ENCODE measurements at places on chromosomes 11 and 22.

DNA sequence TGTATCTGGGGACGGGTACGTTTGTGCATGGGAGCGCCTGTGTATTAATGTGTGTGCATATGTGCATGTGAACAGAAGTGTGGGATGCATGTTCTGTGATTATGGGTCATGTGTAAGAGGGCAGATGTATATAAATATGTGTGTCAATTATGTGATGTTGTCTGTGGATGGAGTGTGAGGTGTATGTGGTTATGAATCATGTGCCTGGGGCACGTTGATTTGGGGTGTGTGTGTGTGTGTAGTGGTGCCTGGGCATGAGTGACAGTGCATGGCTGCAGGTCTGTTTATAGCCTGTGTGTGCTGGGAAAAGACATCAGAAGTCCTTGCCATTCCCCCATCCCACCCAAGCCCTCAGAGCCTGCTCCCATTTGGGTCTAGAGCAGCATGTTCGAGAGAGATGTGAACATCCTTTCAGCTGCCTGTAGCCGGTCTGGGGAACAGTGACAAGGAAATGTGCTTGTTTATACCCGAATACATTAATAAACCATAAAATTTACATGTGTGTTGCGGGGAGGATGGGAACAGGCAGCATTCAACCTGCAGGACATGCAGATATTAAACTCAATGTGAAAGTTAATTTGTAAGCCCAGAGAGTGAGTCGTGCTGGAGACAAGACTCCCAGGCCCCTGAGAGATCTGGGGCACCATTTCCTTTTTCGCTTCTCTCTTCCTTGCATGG is 129.0 kb downstream of the NECTIN1 start:
- DNase-seq: no peak

DNA sequence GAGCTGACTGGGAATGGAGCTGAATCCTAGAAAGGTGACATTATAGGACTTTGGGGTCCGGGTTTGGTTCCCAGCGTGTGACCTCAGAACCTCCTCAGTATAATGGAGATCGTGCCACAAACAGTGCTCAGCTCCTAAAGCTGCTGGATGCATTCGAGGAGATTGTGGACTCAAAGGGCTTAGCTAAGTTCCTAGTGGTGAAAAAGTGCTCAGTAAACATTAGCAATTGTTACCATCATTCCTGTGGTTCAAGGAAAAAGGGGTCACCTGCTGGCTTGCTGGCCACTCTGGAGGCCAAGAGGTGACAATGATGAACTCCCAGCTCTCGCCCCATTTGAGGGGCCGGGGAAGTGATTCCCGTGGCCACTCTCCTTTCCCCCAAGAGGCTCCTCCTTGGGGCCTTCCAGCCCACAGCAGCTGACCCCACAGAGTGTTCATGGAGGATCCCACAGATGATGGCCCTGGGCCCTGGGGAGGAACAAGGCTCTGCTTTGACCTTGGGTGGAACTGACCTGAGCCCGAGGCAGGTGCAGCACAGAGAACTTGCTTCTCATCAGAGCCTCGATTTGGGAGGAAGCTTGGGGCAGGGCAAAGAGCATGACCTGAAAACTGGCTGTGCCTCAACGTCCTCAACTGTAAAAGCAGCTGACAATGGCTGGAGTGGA is 40.1 kb downstream of the TRIM29 start:
- no peak for DNase-seq

- no peak for DNase-seq
Measured at GRCh38 chr11:115665175-115665821, 161.1 kb upstream of the CADM1 start.

DNA sequence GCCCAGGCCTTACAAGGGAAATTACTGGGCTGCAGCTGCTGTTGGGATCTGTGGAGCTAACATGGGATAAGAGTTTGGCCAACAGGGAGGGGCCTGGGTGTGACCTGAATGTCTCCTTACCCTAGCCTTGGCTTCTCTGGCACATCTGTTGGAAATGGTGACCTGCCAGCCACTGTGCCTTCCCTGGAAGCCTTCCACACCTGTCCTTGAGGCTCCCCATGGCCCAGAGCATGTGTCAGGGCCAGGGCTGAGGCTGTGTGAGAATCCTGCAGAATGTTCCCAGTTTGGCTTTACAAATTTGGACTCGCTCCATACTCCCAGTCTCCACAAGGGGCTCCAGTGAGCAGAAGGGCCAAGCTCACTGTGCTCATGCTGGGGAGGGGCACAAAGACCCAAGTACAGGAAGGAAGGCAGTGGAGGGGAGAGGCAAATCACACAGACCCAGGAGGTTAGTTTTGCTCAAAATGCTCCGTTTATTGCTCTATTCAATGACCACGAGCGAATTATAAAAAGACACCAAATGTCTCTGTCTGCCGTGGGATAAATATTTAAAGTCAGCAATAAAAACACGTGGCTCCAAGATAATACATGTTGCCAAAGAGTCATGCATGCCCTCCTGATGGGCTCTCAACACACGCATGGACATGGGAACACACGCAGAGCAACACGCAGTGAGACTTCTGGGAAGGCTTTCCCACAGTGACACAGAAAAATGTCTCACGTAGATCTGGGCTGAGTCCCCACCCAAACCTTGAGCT is 1.7 kb upstream of the IGSF22 start:
- DNase-seq: no peak

DNA sequence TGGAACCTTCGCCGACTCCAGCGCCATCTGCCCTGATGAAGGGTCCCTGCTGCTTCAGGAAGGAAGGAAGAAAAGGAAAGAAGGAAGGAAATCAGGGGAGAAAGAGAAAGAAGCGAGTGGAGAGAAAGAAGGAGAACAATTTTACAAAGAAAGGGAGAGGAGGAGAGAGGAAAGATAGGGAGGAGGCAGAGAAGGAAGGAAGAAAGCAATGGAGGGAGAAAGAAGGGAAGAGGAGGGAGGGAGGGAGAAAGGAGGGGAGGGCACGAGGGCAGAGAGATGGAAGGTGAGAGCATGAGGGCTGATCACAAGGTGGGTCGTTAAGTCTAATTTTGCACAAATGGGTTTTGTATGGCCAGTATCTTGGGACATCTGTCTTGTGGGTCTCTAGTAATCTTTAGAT is 39.2 kb downstream of the PARVA start:
- no peak for DNase-seq

DNA sequence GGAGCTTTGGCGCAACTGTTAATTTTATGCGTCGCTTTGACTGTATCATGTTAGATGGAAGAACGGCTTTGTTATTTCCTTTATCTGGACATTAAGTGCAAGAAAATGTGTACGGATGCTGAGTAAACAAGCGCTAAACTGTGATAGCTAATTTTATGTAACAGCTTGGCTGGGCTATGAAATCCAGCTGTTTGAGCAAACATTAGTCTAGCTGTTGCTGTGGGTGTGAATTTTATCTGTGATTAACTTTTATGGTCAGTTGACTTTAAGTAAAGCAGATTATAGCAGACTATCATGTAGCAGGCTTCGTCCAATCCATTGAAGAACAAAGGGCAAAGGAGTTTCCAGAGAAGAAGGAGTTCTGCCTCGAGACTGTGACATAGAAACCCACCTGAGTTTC is 14.0 kb downstream of the OR8A1 start:
- no peak for DNase-seq

- no peak for DNase-seq
Measured at GRCh38 chr22:44394246-44395117, 81.7 kb upstream of the SHISAL1 start.

DNA sequence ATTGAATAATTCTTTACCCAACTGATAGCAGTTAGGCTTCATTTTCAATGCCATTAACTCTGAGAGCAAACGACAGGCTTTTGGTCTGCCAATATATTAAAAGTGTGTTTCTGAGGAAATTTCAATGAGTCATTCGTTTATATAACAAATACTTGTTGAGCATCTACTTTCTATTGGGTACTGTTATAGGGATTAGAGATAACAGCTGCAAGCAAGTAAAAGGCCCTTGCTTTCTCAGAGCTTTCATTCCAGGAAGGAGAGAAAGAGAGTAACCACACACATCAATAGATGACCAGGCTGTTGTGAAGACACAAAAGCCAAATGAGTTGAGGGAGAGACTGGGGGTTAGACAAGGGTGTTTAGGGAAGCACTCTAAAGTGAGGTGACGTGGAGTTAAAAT is 35.7 kb downstream of the CD44 start:
- no peak for DNase-seq

- no peak for DNase-seq
Measured at GRCh38 chr11:45243967-45244366, 42.2 kb downstream of the SYT13 start.

DNA sequence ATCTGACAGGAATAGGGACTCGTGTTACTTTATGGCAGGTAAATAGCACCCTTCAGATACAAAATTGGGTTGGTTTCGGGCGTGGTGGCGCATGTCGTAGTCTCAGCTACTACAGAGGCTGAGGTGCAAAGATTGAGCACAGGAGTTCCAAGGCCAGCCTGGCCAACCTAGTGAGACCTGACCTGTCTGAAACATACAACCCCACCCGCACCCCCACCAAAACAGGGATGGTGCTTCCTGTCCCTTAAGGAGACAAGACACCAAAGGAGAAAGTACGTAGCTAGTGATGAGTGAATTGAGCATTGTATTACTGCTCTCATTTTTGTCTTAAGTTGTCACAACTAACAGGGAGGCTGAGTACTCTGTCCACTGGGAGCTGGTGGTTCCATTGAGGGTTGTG is 14.1 kb downstream of the RBM4 start:
- no peak for DNase-seq

- DNase-seq: no peak
Measured at GRCh38 chr11:15696069-15696468, 581.3 kb downstream of the INSC start.

GRCh38 chr11:132158696-132159095 is 788.3 kb downstream of the NTM start:
- DNase-seq: no peak

GRCh38 chr11:7253800-7254199 is 2.1 kb downstream of the SYT9 start:
- DNase-seq: no peak

DNA sequence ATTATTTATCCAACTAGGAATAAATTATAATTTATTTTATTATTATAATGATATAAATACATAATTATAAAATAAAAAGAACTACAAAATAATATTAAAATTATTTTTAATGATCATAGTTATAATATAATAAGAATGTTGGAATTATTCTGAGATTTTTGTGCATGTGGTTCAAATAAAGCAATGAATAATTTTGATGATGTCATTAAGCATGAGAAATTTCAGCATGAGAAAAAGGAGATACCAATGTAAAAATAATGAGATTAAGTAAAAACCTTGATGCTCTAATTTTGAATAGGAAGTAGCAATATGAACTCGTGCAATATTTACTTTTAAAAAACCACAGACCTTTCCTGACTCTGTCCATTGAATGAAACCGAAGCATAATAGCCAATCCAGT is 181.8 kb upstream of the MTNR1B start:
- no peak for DNase-seq

DNA sequence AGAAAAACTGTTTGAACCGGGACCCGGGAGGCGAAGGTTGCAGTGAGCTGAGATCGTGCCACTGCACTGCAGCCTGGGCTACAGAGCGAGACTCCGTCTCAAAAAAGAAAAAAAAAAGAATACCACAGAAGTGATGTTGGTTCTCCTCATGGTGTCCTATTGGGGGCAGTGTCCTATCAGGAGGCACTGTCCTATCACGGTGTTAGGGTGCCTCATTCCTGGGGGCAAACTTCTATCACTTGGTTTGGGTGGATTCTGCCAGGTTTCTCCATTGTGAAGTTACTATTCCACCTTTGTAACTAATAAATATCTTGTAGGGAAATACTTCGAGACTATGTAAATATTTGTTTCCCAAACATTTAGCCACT is 19.6 kb downstream of the PRR14L start:
- DNase-seq: no peak

GRCh38 chr22:36223504-36223903 is 15.8 kb downstream of the APOL2 start:
- no peak for DNase-seq

- DNase-seq: no peak
Measured at GRCh38 chr11:57322256-57323166, 2.2 kb downstream of the TNKS1BP1 start.

GRCh38 chr11:74011360-74012073 is 2.6 kb upstream of the UCP3 start:
- DNase-seq: no peak

DNA sequence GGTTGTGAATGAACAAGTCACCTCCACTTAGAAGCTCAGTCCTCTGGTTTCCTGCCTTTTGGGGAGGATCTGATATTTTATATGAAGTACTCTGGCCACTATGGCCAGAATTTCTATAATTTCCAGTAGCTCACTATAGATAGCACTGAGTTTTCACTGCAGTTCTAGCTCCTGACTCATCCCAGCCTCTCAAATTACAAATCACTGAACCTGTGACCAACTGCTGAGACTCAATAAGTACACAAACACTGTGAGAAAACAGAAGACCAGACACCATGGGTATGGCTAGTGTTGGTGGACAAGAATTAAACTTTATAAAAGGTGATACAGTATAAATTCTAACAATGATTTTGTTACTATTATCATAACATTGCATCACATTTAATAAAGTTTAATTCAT is 47.1 kb upstream of the UCP3 start:
- no peak for DNase-seq

DNA sequence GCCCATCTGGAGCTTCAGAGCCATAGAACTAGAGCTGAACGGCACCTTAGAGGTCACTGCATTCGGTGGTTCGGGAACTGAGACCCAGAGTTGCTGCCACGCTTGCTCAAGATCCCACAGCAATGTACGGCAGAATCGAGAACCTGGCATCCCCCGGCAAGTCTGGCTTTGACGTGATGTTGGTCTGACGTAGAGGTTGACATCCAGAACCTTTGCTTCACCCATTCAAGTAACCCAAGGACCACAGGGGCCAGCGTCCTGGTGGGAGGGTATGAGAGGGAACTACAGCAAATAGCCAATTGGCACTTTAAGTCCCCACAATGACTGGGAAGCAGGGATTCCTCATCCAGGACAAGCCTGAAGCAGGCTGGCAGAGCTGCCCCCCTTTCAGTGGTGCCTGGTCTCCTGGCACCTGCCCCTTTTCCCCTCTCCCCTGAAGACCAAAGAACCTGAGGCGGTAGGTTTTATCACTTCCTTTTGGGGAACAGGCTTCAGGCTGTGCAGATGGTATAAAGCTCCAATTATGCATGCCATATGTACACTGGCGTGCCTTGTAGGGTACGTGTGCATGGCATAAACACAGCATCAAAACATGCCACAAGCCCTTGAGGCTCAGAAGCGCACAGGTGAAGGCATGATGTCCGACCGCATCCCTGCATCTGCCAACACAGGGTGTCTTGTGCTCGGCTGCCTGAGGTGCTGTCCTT is 15.3 kb upstream of the TEF start:
- no peak for DNase-seq

DNA sequence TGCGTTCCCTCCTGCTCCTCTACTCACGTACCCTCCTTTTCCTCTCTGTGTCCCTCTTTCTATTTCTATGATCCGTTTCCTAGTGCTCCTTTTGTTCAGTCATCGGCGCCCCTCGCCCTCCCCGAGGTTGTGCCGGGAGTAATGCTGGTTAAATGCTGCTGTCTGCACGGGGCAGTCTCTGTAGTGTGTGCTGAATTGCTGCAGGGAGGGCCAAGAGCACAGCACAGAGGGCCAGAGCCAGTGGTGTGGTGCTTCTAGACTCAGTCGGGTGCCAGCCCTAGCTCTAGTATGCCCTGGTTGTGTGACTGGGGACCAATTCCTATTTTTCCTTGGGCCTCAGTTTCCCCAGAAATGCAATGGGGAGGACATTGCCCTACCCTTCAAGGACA is 98.3 kb downstream of the PKNOX2 start:
- no peak for DNase-seq

Data from stimulated activated CD4-positive, alpha-beta T cell treated with anti-CD3 and anti-CD28 coated beads, Interleukin-15, amount 100 ng/mL, for 1 hour (primary cell).